Nucleus accumbens (tissue), 56 donors: ENCODE measurements at places on chromosomes 13 and 19.

DNA sequence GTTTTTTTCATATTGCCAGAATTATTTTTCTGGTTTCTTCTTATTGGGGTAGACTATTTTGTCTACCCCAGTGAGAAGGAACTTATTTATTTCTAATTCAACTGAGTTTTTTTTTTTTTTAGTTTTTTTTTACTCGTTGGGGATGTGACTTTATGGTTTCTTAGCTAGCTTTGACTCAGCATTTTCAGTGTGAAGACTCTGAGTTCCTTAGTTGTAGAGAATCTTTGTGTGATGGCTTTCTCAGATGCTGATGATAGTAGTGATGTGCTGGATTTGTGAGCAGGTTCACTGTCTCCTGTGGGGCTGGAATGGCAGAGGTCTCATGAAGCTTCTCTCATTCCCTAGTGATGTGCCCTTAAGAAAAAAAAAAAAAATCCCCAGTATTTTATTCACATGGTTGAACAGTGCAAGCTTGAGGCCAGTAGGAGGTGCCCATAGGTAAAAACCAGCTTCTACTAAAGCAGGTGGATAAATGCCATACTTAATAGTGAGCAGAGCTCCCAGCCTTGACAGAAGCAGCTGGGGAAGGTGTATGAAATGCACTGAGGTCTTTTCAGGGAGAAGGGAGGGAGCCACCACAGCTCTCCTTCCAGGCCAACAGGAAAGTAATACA, 106.2 kb upstream of the KLF5 start:
- DNase-seq = no peak

GRCh38 chr13:36432106-36432544, at the start of gene CCNA1:
TSS of gene CCNA1 (plus strand) at chr13:36432495. CDS start at chr13:36433057, 562 bp downstream.
- peak; percentile 40 for DNase-seq

DNA sequence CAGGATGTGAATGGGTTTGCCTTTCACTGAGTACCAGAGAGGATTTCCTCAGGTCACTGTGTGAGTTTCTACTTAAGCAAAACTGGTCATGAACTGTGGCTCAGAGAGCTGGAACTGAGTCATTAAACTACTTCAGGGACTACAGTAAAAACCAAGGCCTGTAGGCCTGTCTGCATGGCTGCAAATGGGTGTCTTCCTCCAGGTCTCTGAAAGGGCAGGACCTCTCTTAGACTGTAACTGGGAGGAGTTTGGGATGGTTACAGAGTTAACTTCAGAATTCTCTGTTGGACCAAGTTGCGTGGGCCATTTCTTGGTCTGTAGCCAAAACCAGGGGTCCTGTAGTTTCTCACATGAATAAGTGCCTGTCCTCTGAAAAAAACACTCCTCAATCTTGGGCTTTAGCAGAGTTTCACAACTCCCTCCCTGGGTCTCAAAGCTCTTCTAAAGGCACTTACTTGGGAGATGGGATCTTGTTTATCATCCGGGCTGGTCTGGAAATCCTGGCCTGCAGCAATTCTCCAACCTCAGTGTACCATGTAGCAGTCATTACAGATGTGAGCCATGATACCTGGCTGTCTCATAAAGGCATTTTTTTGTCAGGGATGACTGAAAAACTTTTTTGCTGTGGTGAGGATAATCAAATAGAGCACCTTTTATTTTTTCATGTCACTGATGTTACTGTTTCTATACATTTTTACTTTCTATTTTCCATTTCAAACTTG, 19.7 kb downstream of the ZNF714 start:
- DNase-seq = no peak

DNA sequence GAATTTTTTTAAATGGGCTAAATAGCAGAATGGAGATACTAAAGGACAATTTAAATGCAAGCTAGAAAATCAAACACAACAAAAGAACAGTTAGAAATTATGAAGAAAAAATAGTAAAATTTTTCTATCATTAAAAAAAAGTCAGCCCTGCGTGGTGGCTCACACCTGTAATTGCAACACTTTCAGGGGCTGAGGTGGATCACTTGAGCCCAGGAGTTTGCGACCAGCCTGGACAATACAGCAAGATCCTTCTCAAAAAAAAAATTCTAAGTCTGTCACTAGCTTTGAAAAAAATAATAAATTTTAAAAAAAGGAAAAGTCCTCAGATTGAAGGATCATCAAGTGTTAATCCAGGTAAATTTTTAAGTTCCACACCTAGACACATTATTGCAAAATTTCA, 7.7 kb downstream of the TUBGCP3 start:
- no peak for DNase-seq

DNA sequence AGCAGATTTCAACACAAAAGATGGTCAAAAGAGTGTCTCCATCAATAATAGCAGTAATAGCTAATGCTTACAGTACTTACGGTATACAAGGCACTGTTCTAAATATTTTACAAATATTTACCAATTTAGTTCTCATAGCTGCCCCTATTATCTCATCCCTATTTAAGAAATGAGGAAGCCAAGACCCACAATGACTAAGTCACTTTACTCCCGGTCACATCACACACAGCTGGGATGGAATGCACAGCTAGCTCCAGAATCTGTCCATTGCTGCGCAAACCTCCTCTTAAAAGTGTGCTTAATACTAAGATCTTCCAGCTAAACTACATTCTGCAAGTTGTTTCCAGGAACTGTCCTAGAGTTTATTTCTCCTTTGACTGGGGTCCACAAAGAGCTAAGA, 63.4 kb downstream of the RAP2A start:
- no peak for DNase-seq

GRCh38 chr13:32589471-32589870, 3.2 kb downstream of the PDS5B start:
- DNase-seq = no peak

GRCh38 chr19:49971991-49972411, 11.0 kb upstream of the SIGLEC11 start:
- no peak for DNase-seq

GRCh38 chr13:73070451-73071098, 11.8 kb downstream of the KLF5 start:
- DNase-seq = no peak

DNA sequence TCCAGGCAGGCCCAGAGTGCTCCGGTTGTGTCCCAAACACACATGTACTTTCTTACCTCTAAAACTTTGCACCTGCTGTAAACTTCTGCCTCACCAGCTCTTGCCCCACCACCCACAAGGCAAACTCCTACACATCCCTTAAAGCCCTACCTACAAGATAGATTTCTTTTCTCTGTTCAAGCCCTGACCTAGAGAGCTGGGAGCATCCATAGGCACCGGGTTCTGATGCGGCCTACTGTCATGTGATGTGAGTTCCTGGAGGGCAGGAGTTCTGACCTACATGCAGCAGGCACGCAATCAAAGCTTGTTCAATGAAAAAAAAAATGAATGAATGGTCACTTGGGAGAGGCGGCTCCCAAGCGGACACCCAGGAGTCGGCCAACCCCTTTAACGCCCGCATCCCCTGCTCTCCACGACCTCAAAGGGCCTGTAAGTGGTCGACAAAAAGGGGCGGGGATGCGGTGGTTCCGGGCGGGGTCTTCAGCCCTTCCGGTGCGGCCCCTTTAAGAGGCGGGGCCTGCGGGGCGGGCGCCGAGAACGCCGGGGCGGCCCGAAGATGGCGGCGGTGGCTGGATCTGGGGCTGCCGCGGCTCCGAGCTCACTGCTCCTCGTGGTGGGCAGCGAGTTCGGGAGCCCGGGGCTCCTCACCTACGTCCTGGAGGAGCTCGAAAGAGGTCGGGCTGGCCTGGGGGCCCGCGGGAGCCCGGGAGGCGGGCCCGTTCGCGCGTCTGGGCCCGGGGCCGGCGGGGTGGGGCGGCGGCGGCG, at the start of gene MAP1S:
Gene MAP1S (plus strand): TSS at position 534 of the 765 bp plus-strand sequence. CDS start 23 bp downstream, at position 557.
- no peak for DNase-seq

GRCh38 chr13:32910530-32910929, 105.7 kb upstream of the KL start:
- DNase-seq = no peak

DNA sequence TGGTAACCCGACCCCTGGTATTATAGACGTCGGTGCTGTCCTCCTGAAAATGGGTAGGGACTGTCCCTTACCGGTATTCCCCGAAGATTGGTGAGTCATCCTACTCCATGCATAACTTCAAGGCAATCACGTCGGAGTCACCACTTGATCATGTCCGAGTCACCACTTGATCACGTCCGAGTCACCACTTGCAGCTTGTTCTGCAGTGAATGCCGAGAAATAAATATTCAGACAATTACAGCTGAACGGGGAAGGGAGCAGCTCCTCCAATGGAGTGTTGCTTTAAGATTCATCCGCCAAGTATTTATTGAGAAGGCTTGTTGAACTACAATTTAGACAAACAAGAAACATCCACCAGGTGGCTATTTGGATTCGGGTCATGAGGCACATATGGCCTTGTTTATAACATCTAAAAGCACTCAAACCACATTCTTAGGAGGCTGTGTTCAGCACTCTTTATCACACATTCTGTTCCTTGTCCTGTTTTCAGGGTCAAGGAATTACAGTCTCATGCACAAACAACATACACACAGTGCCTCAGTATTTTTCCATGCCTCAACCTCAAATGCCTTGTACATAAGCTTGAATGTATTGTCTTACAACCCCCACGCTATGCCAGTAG, 43.1 kb downstream of the ZNF726 start:
- no peak for DNase-seq

GRCh38 chr19:49953416-49953815, 7.6 kb downstream of the SIGLEC11 start:
- no peak for DNase-seq

DNA sequence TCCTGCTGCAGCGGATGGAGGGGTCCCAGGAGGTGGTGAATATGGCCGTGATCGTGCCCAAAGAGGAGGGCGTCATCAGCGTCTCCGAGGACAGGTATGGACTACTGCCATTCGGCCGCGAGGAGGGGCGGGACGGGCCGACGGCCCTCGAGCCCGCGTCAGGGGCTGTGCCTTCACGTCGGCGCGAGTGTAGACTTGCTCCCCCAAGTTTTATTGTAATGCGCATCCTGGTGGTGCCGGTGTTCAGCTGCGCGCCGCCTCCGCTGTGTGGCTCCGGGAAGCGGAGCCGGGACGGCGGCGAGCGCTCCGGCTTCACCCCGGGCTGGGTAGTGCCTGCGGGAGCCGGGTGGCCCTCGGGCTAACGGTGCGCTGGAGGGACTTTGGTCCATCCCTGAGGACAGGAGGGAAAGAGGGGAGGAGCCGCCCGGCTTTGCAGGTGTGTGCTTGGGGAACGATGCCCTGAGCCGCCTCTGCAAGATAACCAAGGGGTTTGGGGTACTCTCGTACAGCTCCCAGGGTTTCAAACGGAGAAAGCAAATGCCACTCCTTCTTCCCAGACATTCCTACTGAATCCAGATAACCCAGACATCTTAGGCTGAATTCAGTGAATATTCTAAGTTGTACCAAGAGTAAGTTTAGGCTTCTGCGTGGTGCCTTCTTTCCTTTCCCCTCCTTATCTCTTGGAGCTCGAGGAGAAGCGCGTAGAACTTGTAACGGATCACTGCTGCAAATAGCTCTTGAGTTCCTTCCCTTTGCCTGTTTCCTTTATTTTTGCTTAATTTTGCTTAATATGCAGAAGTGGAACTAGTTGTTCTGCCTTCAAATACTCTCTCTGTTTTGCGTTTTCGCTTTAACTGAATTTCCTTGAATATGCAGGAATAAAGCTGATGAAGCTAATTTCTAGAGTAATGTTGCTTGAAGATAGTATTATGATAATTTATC, 740 bp downstream of the WDFY2 start:
- no peak for DNase-seq

DNA sequence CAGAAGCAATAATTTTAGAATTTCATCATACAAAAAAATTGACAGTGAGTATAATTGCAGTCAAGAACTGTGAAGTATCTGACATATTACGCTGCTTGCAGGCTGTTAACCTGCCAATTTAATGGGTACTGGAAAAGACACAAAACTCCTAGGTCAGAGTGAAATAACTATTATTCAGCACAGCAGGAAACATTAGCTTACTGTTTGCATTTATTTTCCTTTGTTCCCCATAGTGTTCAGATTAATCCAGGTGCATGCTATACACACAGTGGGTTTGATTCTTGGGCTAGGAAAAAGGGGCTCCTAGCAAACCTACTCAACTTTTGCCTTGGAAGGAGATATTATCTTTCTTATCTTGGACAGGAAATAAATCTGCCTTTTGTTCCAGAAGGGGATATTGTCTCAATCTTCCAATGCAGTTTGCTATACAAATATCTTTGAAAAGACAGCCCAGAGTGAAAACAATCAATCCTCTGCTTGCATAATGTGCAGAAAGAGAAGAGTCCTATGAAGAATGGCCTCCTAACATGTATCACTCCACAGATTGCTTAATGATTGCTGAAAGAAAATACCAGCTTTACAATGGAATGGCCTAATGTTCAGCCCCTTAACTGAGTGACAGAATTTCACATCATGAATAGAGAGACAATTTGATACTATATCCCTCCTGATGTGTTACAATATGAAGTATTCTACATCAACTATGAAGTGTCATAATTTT, 443.4 kb downstream of the TBC1D4 start:
- DNase-seq = no peak

GRCh38 chr13:41274881-41275280, 11.5 kb upstream of the MTRF1 start:
- DNase-seq = no peak

DNA sequence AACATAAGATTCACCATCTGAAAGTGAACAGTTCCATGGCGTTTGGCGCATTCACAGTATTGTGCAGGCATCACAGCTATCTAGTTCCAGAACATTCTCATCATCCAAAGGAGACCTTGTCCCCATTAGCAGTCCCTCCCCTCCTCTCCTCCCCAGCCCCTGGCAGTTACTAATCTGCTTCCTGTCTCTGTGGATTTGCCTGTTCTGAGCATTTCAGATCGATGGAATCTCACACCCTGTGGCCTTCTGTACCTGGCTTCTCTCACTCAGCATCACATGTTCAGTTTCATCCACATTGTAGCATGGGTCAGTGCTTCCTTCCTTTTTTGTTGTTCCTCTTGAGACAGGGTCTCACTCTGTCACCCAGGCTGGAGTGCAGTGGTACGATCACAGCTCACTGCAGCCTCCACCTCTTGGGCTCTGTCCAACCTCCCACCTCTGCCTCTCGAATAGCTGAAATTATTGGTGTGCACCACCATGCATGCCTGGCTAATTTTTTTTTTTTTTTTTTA, 34.6 kb downstream of the CRTC1 start:
- no peak for DNase-seq

- DNase-seq = no peak
Measured at GRCh38 chr19:11458236-11458900, 22.5 kb downstream of the ELAVL3 start.

DNA sequence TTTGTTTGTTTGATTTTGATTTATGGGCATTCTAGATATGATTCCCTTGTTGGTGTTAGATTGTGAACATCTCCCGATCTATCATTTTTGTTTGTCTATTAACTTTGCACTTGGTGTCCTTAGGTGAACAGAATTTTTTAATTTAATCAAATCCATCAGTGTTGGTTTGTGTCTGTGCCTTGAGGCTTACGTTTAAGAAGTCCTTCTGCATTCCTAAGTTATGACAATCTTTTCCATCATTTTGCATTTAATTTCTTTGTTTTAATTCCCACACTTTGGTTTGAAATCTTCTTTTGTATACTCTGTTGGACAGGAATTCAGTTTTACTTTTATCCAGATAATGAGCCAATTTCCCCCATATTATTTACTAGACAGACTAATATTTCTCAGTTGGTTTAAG, 421.7 kb downstream of the HS6ST3 start:
- DNase-seq = no peak
